ENCODE measurements at places on chromosomes 3 and 15. TPM values are rescaled to one million over a fixed set of nuclear protein-coding genes. Genes with fewer than 3 reads are reported as not detected.

- H3K27me3 ChIP-seq, result peaks cover 61% of the 10 kb centered on the region
- no peak overlapping the region for H3K27ac ChIP-seq
- H3K4me1 ChIP-seq, result no peaks in the 10 kb centered on the region
- H3K36me3 ChIP-seq, result peaks cover 3% of the 10 kb centered on the region
- H3K4me3 ChIP-seq, result no peak overlapping the region
- no peak for DNase-seq
Measured at GRCh38 chr3:123476967-123477750, 28.3 kb upstream of the ADCY5 start.

DNA sequence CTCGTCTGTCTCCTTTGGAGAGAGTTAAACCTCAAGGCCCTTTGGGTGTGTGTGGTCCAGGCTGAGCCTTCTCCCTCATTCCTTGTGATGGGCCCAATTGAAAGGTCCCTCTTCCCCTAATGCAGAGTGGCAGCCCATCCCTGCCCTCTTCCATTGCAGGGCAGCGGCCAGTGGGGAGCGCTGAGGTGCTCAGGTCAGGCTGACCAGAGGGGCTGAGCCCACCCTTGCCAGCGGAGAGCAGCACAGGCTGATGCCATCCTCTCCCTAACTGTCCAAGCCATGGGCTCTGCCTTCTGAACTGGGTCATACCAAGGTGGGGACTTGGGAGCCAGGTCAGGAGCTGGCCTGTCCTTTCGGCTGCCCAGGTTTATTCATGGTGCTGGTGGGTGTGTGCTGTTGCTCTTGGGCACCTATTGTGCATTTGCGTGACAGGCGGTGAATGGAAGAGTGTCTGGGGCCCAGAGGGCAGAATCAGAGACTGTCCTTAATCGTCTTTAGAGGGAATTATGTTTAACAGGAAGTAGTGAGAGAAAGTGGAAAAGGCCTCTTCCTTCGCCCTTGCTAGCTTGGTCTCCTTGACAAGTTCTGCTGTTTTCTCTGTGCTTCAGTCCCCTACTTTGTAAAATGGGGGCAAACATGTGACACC, 96.9 kb downstream of the VGLL4 start:
- peaks cover 46% of the 10 kb centered on the region for H3K4me1 ChIP-seq
- H3K36me3 ChIP-seq, result peaks cover 5% of the 10 kb centered on the region
- H3K4me3 ChIP-seq, result no peak overlapping the region
- H3K27ac ChIP-seq, result no peak overlapping the region
- no peaks in the 10 kb centered on the region for H3K27me3 ChIP-seq

DNA sequence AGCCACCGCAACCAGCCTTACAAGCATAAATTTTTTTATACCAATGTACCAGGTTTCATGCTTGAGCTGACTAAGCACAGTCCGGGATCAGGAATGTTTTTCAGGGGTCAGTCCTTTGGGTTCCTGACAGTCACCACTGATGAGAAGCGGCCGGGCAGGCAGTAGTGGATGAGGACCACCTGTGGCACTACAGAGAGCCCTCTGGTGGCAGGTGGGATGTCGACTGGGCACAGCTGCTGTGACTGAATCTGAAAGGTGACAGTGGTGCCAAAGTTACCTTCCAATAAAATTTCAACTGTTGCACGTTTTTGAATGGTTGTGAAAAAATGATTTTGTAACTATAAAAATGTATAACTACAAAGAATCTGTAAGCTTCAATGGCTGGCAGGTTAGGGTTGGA, 34.0 kb downstream of the TPRA1 start:
- H3K36me3 ChIP-seq, result peaks cover 2% of the 10 kb centered on the region

GRCh38 chr15:68372291-68372811, 59.6 kb downstream of the ITGA11 start:
- DNase-seq, result no peak
- H3K4me1 ChIP-seq, result peaks cover 84% of the 10 kb centered on the region
- peak overlapping the region; percentile 87 for H3K27ac ChIP-seq
- H3K27me3 ChIP-seq, result no peaks in the 10 kb centered on the region
- H3K36me3 ChIP-seq, result peaks cover 48% of the 10 kb centered on the region
- no peak overlapping the region for H3K4me3 ChIP-seq

DNA sequence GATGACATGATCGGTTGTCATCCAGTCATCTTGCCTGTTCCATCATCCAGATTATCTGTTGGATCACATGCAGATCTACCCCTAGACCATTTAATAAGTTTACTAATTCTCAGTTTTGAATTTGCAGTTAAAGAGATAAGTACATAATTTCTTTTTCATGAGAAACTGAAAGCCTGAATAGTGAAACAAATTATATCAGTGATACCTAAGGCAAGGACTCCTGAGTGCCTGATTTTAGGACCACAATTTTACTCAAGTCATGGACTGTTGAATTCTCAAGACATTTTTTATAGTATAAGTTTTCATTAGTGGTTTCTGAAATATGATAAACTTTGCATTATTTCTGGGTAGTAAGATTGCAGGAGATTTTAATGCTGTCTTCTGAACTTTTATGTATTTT, 13.2 kb downstream of the SIDT1 start:
- H3K36me3 ChIP-seq, result peaks cover 2% of the 10 kb centered on the region
- no peaks in the 10 kb centered on the region for H3K4me1 ChIP-seq
- H3K27me3 ChIP-seq, result peaks cover 37% of the 10 kb centered on the region
- DNase-seq, result no peak
- H3K27ac ChIP-seq, result no peak overlapping the region
- no peak overlapping the region for H3K4me3 ChIP-seq

DNA sequence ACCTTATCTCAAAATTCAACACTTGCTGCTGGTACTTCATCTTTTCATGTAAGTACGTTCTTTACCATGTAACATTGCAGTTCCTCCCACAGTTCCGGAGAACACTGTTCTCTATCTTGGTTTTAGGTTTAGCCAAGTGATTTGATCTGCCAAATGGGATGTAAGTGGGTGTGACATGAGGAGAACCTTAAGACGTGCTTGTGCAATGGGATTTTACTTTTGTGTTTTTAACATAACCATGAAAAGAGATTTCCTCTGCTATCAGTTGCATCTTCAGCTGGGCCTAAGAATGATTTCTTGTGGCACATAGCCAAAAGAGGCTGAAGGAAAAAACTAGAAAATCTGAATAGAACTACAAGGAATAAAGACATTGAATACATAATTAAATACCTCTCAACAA, 894.5 kb upstream of the ALCAM start:
- H3K4me1 ChIP-seq, result no peaks in the 10 kb centered on the region
- H3K4me3 ChIP-seq, result no peak overlapping the region
- H3K27me3 ChIP-seq, result no peaks in the 10 kb centered on the region
- H3K36me3 ChIP-seq, result peaks cover 11% of the 10 kb centered on the region

DNA sequence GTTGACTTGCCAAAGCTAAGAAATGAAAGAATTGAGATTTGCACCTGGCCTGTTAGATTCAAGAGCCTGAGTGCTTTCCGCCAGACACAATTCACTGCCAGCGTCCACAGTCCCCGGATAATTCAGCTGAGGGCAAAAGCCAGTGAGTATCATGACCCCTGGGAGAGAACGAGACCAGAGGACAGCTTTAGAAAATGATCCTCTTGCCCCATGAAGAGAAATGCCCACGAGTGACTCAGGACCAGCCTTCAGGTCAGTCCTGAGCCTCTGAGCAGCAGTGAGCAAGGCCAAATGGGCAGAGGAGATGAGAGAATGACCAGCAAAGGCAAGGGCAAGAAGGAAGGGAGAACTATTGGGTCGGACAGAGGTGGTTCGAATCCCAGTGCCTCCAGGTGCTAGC, 273.5 kb downstream of the FAM43A start:
- H3K4me3 ChIP-seq, result no peak overlapping the region
- peaks cover 7% of the 10 kb centered on the region for H3K27me3 ChIP-seq
- DNase-seq, result no peak
- H3K4me1 ChIP-seq, result no peaks in the 10 kb centered on the region

DNA sequence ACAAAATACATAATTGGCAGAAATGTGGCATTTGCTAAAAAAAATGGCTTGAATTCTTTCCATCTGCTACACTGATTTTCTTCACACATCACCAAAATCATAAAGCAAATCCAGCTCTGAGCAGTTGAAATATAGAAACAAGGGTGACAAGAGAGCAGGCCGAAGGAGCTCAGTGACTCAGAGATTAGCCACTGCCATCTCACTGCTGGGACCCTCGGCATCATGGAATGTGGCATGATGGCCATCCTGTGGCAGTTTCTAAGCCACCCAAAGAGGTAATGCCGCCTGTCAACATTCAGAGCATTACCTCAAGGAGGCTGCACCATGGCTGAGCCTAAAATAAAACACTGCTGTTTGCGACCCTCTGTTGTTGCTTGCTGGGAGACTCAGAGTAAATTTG, 80.5 kb upstream of the OSBPL11 start:
- no peak overlapping the region for H3K4me3 ChIP-seq
- H3K36me3 ChIP-seq, result no peaks in the 10 kb centered on the region
- H3K27me3 ChIP-seq, result peaks cover 3% of the 10 kb centered on the region
- DNase-seq, result no peak
- H3K4me1 ChIP-seq, result no peaks in the 10 kb centered on the region
- H3K27ac ChIP-seq, result no peak overlapping the region

Gene CLRN1
- total RNA-seq, result not detected

- no peaks in the 10 kb centered on the region for H3K4me1 ChIP-seq
- no peak overlapping the region for H3K4me3 ChIP-seq
Measured at GRCh38 chr3:192802957-192803899, 75.9 kb upstream of the FGF12 start.

Gene SPTSSB
- total RNA-seq, result not detected

DNA sequence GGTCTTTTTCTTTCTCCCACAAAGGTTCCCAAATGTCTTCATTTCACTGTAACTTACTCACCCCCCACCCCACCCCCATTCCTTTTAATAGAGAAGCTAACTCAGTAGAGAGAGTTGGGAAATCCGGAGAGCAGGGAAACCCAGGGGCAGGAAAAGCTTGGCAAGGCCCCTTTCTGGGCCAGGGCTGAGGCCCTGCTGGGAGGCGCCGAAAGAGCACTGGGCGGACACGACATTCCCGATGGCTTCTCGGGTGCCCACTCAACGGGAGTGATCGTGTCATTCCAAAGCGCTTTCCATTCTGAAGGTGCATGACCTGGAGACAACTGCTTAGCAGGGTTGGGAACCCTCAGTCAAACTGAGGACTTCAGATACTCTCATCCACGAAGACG, 1.6 kb upstream of the DALRD3 start:
- H3K4me3 ChIP-seq, result peak overlapping the region; percentile 90
- H3K27me3 ChIP-seq, result no peaks in the 10 kb centered on the region

DNA sequence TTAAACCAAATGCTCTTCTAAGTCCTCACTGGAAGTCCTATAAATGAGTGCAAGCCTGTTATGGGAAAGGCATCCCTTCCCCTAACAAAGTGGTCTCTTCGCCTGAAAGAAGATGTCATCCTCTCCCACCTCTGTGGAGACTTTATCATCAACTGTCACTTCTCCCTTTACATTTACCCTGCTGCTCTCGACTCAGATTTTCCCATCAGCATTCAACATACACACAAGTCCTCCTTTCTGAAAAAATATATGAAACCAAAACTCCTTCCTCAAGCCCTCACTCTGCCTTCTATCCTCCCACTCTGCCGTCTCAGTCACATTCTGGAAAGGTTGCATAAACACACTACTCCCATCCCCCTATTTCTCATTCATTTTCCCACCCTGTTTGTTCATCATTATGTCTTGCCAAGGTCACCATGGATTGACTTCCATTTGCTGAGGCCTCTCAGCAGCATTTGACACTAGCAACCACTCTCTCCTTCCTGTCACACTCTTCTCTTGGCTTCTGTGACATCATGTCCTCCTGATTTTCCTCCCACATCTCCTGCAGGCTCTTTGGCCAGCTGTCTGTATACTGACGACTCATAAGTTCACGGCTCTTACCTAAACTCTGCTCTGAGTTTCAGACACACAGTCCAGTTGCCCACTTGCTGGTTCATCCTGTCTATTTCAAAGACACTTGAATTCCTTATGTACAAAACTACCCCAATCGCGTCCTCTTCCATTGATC, 70.3 kb upstream of the SMAD3 start:
- no peaks in the 10 kb centered on the region for H3K36me3 ChIP-seq
- no peak overlapping the region for H3K27ac ChIP-seq
- DNase-seq, result no peak
- no peak overlapping the region for H3K4me3 ChIP-seq
- H3K27me3 ChIP-seq, result no peaks in the 10 kb centered on the region

- no peaks in the 10 kb centered on the region for H3K27me3 ChIP-seq
- no peak for DNase-seq
- peaks cover under 1% of the 10 kb centered on the region for H3K4me1 ChIP-seq
- no peak overlapping the region for H3K27ac ChIP-seq
Measured at GRCh38 chr3:156050918-156051317, 69.5 kb upstream of the KCNAB1 start.

Gene ONECUT1
- total RNA-seq, result 0.15 TPM

Gene CLDN18
- total RNA-seq, result not detected

Measured in chondrocyte (in vitro differentiated cells).